ENCODE measurements at places on chromosomes 2 and 18. TPM values are rescaled to one million over a fixed set of nuclear protein-coding genes. Genes with fewer than 3 reads are reported as not detected.

The B3GNT7 gene
- 0.44 TPM for total RNA-seq

The FSIP2 gene
- 0.82 TPM for total RNA-seq

GRCh38 chr2:100408104-100408503 lies 9.4 kb downstream of the CHST10 start:
- no peak for DNase-seq

DNA sequence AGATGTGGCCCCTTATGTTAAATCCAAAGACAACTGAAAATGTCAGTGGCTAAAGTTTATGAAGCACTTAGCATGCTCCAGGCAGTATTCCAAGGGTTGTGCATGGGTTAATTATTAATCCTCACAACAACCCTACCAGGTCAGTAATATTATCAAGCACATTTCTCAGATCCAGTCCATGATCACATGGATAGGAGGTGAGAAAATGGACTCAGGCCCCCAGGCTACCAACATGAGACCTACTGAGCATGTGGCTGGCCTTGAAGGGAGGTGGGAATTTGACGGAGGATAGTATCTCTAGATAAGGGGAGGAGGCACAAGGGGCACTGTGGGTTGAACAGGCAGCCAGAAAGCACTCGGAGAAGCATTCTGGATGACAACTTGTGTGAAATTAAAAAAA lies 412.0 kb downstream of the MEIS1 start:
- DNase-seq: no peak

DNA sequence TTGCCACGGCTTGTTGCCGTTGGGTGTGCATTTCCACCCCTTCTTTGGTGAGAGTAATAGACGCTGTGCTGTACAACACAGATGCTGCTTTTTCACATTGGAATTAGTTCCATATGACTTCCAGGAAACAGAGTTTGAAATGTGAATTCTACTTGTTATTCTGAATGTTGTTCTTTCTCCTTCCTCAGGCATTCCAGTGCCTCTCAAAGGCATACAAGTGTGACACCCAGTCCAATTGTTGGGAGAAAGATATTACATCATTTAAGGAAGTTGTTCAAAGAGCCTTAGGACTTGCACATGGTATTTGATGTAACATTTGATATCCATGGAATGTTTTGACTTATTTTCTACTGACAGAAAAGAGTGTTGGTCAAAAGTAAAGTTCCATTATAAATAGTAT lies 134.4 kb upstream of the LTBP1 start:
- DNase-seq: no peak

DNA sequence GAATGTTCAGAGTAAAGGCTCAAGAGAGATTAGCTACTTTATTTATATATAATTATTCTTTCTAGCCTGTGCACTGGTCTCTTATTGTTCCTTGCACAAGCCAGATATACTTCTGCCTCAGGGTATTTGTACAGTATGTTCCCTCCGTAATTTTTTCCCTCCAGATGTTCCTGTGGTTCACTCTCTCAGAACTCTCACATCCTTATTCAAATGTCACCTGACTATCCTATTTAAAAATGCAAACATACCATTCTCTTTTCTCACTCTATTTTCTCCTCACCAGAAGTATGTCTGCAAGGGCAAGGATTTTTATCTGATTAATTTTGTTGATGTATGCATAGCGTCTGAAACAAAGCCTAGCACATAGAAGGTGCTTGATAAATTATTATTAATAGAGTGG lies 64.0 kb upstream of the CERS6 start:
- DNase-seq: no peak

DNA sequence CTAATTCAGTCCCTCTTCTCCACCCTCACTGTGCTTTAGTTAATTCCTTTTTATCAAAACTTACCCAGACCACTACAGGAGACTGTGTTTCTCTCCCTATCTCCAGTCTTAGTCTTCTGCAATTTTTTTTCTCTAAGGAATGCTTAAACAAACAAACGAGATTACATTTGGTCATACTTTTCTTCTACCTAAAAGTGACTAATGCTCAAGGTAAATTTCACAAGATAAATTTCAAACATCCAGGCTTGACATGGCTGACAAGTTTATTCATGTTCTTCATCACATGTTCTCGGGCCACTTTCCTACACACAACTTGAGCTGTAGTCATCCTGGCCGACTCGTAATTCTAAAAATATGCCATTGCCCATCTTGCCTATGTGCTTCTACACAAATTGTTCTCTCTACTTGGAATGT lies 23.2 kb upstream of the ACSL3 start:
- no peak for DNase-seq

GRCh38 chr2:224104668-224105386 lies 65.7 kb upstream of the SERPINE2 start:
- no peak for DNase-seq

The ASB18 gene
- total RNA-seq: not detected

DNA sequence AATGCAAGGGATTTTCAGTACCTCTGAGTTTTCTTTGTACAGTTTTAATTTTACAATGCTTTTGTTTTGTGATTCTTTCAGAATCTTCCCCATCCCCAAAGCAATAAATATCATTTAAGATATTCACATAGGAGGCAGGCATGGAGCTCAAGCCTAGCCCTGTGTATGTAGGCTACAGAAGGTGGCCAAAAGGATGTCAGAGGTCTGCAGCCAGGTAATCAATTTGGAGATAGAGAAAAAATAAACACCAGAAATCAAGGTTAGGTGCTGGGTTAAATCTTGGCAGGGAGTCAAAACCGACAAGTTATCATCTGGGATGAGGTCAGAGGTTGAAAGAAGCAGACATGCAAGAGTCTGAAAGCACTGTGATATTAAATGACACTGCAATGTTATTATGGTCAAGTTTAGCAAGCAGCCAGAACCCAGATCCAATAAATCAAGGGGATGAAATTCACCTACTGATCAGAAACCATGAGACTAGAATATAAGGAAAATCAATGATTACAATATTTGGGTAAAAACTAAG lies 45.1 kb upstream of the LRP1B start:
- no peak for DNase-seq

GRCh38 chr2:237955640-237956401 lies 11.0 kb upstream of the UBE2F start:
- DNase-seq: no peak

DNA sequence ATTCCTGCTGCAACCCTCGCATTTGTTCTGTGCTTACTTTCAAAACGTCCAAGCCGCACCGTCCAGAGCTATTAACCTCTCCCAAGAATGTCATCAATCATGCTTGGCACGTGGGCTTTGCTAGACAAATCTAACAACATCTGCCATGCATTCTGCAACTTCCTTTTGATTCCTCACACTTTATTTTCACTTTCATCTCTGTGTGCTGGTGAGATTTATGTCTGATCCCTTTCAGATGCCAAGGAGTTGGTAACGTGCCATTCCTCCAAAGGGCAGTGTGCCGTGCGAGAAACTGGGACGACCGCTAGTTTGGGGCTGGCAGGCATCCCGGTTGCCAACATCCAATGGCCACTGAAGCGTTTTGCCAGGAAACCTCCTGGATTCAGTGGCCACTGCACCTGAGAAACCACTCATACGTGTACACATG lies 230.0 kb upstream of the PARD3B start:
- DNase-seq: no peak

The DYNAP gene
- not detected for total RNA-seq

GRCh38 chr2:162063899-162064298 lies 10.1 kb downstream of the DPP4 start:
- DNase-seq: no peak

DNA sequence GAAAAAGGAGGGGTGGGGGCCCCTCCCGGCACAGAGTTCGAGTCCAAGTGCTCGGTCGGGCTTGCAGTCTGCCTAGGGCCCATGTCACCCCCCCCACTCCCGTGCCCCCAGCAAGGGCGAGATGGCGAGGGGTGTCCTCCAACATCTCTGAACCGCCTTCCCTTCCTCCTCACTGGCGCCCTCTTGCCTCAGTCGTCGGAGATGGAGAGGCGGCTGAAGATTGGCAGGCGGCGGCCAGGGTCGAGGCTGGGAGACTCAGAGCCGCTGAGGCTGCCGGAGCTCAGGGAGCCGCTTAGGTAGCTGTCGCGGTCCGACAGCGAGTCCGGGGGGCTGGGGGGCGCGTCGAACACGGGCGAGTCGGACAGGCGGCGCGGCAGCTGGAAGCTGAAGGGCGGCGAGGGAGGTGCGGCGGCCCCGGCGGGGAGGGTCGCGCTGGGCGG lies 2.3 kb downstream of the ZFP36L2 start:
- no peak for DNase-seq

DNA sequence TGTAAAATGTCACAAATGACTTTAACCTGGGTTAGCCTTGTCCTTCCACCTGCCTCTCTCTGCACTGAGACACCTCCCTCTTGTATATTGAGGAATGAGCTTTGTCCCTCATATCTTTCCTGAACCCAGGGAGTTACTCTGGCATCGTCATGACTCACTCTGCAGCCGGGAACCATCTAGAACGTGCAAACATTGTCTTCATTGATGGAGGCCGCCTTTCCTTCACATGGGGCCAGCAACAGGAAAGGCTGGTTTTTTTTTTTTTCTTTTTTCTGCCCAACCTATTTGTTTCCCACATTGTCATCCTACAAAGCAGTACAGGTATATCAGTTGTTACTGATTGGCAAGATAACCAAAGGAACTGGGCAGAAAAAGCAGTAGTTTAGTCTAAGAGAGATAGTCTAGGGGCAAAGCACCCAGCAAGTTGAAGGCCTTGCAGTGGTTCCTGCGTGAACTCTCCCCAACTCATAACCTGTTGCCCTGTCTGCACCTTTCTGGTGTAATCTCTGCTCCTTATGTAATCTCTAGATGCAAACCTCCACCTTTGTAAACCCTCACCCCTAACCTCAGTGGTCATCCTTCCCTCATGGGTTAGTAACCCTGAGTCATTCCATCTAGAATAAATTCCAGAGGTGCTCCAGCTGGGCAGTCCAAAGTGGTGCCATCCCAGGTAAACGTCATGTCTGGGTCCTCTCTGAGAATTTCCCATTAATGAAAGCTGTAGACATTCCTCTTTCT lies 38.3 kb downstream of the SLC40A1 start:
- DNase-seq: no peak

DNA sequence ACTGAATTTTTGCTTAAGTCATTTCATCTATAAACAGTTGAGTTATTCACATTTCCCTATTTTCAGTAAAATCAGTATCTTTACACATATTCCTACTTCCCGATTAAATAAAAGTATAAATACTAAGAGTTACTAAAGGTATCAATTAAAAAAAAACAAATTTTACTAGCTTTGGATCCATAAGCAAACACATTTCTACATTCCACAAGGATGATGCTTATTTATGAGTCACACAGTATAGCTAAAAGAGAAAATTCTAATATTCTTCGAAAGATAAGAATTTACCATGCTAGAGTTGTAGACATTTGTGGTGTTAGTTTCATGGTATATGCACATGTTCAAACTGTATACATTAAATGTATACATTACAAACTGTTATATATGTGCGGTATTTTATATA lies 23.7 kb downstream of the PGAP1 start:
- DNase-seq: no peak

DNA sequence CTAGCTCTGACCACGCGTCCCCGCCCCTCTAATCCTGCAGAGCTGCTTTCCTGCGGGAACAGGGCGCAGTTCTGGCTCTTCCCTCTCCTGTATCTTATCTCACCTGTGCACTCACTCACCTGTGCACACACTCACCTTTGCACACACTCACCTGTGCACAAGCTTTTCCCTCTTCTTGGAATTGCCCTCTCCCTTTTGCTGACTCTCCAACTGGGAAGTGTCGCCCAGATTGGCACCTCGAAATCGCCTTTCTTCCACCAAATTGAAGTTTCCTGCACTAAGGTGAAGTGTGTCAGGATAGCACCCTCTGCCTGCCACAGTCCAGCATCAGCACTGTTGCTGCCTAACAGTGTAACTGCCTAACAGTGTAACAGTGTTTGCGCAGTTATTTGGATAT lies 566 bp upstream of the CMPK2 start:
- no peak for DNase-seq

DNA sequence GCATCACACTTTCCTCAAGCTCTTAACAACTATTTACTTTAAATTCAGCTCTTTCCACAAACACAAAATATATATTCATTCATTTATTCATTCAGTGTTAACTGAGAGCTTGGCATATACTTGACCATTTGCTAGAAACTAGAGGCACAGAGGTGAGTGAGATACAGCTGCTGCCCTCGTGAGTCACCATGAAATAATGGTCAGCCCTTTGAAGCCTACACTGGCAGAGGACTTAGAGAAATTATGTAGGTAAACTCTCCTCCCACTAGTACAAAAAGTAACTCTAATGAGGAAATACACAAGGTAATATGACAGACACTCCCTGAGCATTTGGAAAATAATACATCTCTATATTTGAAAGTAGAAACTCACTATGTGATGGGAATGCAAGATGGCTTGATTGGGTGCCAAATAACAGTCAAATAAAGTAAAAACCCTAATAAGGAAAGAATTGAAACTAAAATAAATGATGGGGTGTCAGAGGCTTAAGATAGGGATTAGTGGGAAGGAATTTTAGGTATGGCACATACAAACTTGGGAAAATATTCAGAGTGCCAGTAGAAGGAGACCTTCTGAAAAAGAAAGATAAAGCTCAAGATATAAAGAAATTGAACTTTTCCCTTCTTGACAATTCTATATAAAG lies 61.1 kb downstream of the ANTXR1 start:
- no peak for DNase-seq

The MYO3B gene
- total RNA-seq: not detected

DNA sequence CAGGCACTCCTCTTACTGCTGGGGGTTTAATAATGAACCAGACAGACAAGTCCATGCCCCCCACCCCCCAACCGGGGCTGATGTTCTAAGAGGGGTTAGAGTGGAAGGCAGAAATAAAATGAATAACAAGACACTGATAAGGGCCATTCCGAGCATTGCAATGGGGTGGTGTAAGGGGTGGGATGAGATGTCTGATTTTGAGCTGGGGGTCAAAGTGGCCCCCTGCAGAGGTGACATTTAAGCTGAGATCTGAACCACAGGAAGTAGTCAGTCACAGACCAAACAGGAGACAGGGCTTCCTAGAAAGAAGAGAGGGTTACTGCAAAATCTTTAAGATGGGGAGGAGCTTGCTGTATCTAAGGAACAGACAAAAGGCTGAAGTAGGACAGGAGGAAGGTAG lies 180.6 kb upstream of the SH3BP4 start:
- no peak for DNase-seq

The SNRNP200 gene
- 81.1 TPM for total RNA-seq

DNA sequence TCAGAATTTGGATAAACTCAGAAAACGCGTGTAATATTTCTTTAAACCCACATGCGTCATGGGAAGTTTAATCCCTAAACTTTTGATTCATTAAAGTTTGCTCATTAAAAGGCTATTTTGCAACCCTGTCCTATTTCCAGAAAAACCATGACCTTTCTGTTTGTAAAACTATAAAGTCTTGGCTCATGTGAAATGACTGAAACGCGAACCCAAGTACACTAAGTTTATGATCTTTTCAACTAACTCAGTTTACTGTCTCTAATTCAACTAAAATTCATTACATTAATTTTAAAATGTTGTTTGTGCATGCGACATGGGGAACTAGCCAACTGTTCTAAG lies 3.9 kb upstream of the RPL31 start:
- DNase-seq: no peak

The TXNDC9 gene
- total RNA-seq: 100 TPM

- no peak for DNase-seq
Observed at GRCh38 chr2:111618978-111619902, 264.8 kb downstream of the ANAPC1 start.

The LHCGR gene
- not detected for total RNA-seq

GRCh38 chr2:121076885-121077549 lies 208.0 kb downstream of the TFCP2L1 start:
- DNase-seq: no peak
